ENCODE measurements at places on chromosomes 2 and 18. TPM values are rescaled to one million over a fixed set of nuclear protein-coding genes. Genes with fewer than 3 reads are reported as not detected.
A peak's percentile ranks its signal among the peaks of the same experiment; 100 is the strongest.

DNA sequence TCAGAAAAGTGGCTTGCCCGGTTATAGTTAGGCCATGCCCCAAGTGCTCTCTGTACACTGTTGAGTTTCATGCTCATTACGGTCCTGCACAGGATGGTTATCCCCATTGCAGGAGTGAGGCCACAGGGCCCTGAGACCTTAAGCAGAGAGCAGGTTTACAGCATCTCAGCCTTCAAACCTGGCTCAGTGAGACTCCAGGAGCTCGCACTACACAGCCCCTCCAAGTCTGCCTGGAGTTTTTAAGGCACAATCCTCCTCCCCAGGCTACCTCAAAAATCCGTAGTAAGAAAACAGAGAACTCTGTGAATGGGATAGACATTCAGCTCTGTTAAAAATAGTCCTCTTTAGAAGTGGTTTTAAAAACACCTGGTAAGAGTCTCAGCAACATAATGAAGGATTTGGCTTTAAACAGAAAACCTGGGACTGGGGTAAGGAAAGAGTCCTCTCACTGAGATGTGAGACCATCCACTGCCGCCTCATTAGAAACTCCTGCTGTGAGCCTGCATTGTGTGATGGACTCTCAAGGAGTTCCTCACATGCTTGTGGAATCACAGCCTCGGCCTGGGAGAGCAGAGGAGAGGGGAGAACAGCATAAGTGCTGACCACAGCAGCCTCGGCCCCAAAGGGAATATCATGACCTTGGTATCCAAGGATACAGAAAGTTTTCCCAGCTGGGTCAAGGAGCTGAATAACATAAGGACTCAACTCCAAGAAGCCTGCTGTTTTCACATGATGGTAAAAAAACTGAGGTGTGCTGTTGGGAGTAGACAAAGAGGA lies 214.8 kb downstream of the ATAD2B start:
- DNase-seq, result peak; percentile 3

Gene ZFAND2B
- 115 TPM for polyA plus RNA-seq

DNA sequence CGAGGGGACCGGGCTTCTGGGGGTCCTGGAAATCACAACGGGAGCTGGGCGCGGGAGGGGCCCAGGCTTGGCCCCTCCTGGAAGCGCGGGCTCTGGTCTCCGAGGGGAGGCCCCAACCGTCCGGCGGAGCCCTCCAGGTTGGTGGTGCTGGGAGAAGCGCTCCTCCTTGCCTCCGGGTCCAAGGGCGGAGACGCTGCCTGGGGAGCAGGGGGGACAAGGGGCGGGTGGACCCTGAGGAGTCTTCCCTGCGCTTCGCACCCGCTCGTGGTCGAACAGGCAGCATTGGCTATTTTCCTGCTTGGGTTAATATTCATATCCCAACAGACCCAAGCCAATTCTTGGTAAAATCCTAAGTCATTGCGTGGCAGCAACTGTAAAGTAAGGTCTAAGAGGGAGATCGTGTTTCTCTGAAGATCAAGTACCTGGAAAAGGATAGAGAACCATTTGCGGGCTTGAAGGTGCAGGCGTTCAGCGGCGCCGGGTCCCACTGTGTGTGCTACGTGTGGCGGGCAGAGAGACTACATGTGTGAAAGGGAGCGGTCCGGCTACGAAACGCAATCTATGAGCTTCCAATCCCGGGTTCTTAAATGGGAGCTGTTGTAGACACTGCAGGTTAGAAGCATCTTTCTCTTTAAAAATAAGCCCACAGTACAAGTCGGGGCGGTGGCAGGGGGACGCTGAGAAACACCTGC lies 805 bp downstream of the CIDEA start:
- no peak for DNase-seq

Gene LIMS4
- polyA plus RNA-seq, result not detected

GRCh38 chr2:28951910-28952835 lies 28.9 kb upstream of the TOGARAM2 start:
- DNase-seq, result no peak

DNA sequence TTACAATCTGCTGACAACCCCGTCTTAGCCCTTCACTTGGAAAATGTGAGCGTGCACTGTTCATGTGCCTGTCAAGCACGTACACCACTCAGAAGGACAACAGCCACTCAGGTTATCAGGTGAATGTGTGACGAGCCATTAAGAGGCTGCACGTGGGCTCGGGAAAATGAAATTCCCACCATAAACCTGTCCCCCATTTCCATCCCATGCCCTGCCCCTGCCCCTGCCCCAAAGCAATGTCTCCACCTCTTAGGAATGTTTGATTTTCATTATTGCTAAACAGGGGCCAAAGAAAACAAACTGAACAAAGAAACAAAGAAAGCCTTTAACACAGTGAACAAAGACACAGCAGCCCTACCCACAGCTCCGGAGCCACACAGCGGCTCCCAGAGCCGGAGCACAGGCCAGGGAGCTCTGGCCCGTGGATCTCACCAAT lies 90.5 kb downstream of the TMEM18 start:
- no peak for DNase-seq

Gene TMEM185B
- polyA plus RNA-seq, result 36.4 TPM

Gene MOCOS
- polyA plus RNA-seq, result not detected

DNA sequence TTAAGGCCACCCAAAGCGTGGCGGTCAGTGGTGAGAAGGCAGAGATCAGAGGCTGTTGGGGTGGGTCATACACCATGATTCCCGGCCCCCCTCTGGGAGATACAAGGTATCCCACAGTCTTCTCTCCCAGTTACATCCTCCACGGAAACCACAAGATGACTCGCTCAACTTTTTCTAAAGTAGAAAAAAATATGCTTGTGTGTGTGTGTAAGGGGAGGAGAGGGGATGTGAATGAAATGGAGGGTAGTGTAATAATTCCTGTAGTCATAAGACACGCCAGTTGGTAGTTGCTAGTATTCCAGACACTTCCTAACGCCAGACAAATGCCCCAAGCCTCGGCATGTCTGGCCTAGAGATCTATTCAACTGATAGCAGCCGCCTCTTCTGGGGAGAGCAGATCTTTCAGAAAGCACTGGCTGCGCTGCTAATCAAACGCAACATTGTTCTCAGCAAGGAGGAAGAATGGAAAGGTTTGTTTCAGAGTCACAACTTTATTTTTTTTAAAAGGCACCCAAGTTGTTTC lies 143.5 kb downstream of the TGIF1 start:
- DNase-seq, result no peak

GRCh38 chr18:31512203-31512764 lies 14.3 kb downstream of the DSG2 start:
- no peak for DNase-seq

Gene AP1S3
- polyA plus RNA-seq, result 7.2 TPM
